ENCODE measurements at places on chromosomes 1 and 21. TPM values are rescaled to one million over a fixed set of nuclear protein-coding genes. Genes with fewer than 3 reads are reported as not detected.

DNA sequence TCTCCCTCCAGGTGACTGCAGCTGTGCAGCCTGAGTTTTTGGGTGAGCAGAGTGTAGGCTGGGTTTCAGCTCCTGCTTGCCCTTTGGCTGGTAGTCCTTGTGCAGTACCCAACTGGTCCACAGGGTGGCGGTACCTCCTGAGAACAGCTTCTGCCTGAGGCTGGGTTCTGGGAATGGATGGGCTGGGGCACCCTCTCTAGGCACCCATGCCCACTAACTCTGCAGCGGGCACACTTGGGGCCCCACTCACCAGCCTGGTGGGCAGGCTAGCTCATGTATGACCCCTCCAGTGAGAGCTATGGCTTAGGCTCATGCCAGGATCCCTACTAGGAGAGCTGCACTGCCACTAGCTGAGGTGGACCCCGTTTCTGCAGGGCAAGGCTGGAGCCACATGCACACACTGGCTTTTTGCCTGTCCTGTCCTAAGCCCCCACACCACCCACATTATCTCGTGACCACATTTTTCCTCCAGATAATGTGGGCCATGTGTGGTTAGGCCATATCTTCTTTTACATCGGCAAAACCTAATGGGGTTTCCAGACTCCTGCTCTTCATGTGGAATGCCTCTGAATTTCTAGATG lies 15.5 kb upstream of the GSTM4 start:
- DNase-seq = peak; percentile 90

- no peak for DNase-seq
Observed at GRCh38 chr1:116356673-116357072, 16.4 kb upstream of the ATP1A1 start.

GRCh38 chr1:111561328-111561727 lies 57.9 kb upstream of the ADORA3 start:
- DNase-seq = no peak

DNA sequence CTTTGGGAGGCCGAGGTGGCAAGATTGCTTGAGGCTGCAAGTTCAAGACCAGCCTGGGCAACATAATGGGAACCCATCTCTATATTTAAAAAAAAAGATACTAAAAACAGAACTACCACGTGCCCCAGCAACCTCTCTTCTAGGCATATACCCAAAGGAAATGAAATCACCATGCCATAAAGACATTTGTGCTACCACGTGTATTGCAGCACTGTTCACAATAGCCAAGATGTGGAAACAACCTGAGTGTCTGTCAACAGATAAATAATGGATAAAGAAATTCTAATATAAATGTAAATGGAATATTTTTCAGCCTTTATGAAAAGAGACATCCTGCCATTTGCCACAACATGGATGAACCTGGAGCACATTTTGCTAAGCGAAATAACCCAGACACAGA lies 128.6 kb downstream of the PCNX2 start:
- no peak for DNase-seq

DNA sequence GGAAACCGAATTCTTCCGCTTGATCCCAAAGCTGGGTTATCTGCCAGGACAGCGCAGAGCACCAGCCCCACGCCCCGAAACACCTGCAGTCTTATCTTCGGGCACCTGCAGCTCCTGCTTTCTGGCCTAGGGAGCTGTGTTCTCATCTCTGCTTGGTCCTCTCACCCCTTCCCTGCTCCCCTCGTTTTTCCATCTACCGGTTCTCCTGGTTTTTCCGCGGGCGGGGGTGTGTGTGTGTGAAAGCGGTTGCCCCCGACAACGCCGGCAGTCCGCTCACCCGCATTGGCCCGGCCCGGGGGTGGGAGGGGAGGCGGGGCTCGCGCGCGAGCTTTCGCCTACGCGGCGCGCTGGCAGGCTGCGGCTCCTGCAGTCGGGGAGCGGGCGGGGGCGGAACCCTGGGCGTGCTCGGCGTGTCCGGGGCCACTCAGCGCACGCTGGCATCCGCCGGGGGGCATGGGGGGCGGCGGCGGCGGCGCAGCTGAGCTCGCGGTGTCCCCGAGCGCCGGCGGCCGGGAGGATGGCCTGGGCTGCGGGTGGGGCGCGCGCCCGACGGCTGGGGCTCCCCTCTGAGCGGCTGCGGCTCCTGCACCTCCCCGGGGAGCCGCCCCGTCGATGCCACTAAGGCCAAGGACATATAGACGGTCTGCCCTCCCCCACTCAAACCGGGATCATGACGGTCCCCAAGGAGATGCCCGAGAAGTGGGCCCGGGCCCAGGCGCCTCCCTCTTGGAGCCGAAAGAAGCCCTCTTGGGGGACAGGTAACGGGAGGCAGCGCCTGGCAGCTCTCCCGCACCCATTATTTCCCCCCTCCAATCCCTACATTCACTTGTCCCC lies 3.2 kb downstream of the ATP8B2 start:
- peak; percentile 94 for DNase-seq

DNA sequence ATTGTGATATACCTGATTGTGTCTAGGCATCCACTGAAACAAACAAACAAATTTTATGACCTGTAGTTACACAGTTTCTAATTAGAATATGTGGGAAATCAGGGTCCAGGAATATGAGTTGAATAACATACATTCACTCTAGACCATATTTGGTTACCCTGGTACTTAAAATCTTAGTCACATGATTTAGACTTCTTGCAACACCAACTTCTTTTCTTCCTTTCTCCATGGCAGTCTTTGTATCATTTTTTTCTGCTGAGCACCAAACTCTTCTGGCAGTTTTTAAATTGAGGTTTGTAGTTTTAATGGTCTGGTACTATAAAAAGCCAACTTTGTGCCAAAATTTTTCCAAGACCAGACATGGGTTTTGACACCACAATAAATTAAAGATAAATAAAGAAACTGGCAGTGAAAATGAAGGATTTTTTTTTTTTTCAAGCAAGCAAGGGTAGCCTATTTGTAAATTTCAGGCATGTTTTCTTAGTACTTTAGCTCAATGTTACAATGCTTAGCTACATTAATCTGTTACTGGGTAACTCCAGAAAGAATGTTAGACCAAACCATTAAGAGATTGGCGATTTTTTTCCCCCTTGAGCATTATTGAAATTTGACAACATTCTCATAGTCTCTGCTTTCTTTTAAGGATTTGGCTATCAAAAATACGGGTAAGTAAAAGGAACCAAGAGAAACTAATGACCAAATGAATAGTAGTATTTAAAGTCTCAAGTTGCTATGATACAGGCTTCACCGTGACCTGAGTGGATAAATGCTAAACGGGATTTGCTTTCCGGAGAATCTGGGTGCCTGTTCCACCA lies 108.5 kb downstream of the NFIA start:
- no peak for DNase-seq

Gene TAS1R1
- not detected for total RNA-seq

Gene BRINP2
- 1.4 TPM for total RNA-seq

Data from sigmoid colon (tissue), 7 donors.